ENCODE measurements at places on chromosomes 11 and 22.
A peak's percentile ranks its signal among the peaks of the same experiment; 100 is the strongest.

- no peak for DNase-seq
Measured at GRCh38 chr11:72653649-72654048, 20.6 kb downstream of the PDE2A start.

DNA sequence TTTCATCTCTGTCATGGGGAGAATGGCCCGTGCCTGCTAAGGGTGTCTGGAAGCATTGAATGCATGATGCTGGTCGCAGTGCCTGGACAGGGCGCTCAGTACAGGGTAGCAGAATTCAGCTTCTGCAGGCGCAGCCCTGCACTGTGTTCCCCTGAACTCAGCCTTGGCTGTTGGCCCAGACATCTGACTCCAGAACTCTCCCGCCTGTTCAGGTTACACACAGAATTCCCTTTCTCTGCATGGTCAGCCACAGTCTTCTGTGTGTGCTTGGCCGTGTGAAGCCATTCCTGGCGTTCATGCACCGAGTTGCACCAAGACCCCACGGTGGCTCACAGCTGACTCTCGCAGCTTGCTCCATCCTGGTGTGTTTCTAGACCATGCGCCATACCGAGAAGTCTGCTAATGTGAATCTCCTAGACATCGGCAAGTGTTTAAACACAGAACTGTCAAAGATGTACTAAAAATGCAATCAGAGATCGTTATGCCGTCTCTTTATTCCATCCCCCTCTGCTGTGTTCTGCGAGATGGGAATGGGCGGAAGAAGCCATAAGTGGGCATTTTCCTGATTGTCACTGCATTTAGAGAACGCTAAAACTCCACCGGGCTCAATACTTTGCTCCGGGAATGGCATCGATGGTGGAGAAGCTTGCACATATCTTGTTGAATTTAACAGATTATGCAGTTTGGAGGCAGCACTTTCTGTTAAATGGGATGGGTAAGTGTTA is 55.6 kb downstream of the MPPED1 start:
- no peak for DNase-seq

GRCh38 chr11:94400839-94401772 is at the start of gene GPR83:
Gene GPR83 (minus strand): TSS chr11:94401419. CDS start chr11:94401247, 172 bp downstream.
- no peak for DNase-seq

DNA sequence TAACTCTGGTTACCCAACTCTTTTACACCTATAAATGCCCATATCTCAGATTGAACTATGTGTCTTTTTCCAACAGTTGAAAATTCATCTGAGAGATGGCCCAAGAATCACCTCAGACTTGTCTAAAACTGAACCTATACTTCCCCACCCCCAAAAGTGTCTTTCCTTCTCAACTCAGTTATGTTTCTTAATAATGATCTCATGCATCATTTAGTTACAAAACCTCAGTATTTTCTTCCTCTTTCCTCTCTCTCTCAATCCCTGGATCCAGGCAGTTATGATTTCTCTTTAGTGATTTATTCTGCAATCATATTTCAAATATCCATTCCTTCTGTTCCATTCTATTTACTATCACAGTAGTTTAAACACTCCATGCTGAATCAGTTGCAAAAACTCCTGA is 32.3 kb upstream of the ADSL start:
- DNase-seq: no peak

DNA sequence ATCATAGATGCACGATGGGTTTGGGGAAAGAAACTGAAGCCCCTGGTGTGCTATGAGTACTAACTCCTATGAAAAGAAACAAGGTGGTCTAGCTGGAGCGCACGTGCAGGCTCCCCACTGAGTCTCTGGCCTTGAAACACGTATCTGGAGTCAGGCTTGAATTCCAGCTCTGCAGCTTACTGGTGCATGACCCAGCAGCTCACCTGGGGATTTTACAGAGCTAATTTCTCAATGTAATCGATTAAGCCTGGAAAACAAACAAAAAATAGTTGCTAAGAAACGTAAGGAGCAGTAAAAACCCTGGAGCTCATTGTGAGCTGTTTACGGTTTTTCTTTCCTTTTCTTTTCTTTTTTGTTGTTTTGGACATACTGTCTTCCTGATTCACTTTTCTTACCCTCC is 12.3 kb downstream of the KCNJ1 start:
- no peak for DNase-seq

- no peak for DNase-seq
Measured at GRCh38 chr11:1006762-1007161, 29.8 kb downstream of the MUC6 start.

- peak; percentile 51 for DNase-seq
Measured at GRCh38 chr11:33040033-33040861, 875 bp downstream of the TCP11L1 start.

- DNase-seq: no peak
Measured at GRCh38 chr11:57387289-57388030, 3.0 kb downstream of the PRG2 start.

GRCh38 chr11:27507557-27508322 is 1.2 kb upstream of the LIN7C start:
- DNase-seq: no peak

DNA sequence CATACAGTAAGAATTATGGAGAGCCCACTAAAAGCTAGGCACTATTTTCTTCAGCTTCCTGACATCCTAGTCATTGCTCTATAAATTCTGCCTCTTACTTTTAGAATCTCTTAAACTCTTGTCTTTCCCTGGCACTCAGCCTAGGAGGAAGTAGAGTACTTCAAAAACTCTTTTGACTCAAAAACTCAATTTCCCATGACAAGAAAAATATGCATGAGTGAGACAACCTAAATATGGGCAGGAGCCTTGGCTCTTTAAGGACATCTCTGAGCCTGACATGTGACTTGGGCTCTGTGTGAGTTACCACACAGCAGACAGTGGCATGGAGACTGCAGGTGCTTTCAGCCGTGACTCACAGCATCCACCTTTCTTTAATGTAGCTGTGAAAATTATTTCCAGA is 97.5 kb upstream of the CCDC179 start:
- no peak for DNase-seq

DNA sequence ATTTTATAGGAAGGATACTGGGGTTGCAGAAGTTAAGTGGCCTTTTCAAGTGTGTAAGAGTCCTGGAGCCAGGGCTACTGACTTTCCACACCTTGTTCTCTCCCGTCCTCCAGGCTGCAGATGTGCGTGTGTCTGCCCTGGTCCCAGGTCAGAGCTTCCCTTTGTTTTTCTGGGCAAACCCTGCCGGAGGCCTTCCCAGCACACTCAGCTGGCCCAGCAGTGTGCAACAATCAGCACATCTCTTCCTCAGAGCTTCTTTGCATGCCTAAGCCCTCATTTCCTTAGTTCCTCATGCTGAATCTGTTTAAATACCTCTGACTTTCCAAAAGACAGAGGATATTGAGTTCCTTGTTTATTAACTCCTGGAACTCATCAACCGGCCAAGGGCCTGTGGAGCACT is 80.6 kb downstream of the KCNJ1 start:
- no peak for DNase-seq

DNA sequence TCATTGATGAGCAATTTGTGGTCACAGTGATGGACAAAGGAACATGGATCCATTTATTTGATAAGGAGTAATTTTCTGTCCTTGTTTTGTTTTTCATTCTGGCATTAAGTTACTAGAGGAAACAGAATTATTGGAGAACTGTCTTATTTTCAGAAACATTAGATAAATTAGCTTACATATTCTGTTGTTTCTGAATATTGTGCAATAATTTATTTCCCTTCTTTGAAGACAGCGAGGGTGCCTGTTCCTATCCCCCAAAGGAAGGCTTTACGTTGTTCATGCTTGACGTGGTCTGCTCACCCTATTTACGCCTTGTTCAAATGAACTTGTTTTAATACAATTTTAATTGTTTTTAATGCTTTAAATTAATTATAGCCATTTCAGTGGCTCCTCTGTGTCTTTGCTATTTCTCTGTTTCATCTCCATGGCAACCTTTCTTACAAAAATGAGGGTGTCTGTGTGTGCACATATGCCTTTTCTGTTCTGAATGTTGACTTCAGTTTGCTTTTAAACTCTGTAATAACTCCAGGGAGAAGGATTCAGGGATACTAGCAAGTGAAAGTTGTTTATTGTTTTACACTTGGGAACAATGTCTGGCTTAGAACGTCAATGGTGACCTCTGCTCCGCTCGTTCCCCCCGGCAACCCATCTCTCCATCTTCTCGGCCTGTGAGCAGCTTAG is 138.3 kb upstream of the PLET1 start:
- DNase-seq: no peak

DNA sequence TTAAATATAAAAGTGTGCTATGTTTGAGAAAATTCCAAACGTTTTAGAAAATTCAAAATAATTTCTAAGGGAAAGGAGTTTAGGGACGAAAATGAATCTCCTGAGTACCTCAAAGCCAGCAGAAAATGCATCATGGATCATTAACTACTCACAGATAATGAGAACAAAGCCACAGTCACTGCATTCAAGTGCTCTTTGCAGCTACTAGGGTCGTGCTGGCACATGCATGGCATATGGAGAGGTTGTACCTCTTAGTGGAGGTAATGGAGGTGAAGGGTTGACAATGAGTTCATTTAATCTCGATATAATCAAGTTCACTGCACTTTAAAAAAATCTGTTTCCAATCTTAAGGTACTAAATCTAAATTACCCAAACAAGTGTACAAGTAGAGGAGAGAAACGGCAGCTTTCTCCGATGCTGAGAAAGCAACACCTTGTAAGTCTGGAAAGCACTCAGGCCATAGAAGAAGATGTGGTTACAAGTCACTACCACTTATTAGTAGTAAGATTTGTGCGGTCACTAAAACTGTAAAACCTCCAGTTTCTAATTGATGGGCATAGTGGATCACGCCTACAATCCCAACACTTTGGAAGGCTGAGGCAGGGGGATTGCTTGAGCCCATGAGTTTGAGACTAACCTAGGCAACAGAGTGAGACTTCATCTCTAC is 261.1 kb upstream of the ANO3 start:
- DNase-seq: no peak

- DNase-seq: no peak
Measured at GRCh38 chr11:118139578-118139977, 13.0 kb downstream of the SCN4B start.

- no peak for DNase-seq
Measured at GRCh38 chr22:26828311-26828710, 170.9 kb downstream of the MIAT start.

DNA sequence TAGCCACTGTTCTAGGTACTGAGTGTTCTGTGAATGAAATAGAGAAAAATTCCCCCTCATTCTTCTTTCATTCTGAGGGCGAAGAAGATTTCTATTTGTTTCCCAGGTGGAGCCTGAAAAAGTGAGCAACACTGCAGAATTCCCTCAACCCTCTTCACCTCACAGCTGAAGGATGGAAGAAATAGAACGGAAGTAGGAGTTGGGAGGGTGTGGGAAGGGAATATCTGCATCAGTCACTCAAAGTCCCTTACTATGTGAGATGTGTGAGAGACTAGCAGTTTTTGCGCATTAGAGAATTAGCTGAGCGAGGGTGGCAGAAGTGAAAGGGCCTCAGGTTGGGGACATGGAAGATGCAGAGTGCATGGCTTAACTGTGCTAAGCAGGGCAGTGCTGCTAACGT is 88.4 kb downstream of the ENTHD1 start:
- no peak for DNase-seq

DNA sequence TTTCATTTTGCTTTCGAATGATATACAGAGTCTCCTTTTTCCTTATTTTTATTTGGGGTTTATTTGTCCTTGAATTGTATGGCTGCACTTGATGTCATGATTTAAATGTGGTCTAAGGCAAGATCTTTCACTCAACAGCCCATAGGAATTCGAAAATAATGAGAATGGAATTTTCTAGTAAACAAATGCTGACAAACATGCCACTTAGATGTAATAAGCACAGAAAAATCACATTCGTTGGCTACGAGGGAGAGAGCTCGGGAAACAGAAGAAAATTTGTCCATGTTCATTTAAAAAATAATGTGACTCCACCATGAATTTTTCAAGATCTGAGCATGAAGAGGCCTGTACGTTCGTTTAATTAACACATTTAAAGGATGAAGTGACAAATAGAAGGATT is 73.0 kb downstream of the BLID start:
- DNase-seq: no peak

GRCh38 chr22:26399289-26399688 is 29.8 kb upstream of the ASPHD2 start:
- DNase-seq: no peak

All from stimulated activated CD4-positive, alpha-beta T cell treated with anti-CD3 and anti-CD28 coated beads, Interleukin-2, amount 100 ng/mL, for 24 hours (primary cell).